ENCODE measurements at places on chromosomes 13 and 19. TPM values are rescaled to one million over a fixed set of nuclear protein-coding genes. Genes with fewer than 3 reads are reported as not detected.

Gene GZMM
- total RNA-seq = 76.3 TPM

Gene SIRT6
- total RNA-seq = 37.8 TPM

GRCh38 chr13:21065686-21066085 lies 4.3 kb upstream of the LATS2 start:
- H3K27me3 ChIP-seq = peaks cover 29% of the 10 kb centered on the region
- DNase-seq = peak; percentile 36
- H3K4me1 ChIP-seq = peaks cover 6% of the 10 kb centered on the region
- no peak overlapping the region for H3K4me3 ChIP-seq

DNA sequence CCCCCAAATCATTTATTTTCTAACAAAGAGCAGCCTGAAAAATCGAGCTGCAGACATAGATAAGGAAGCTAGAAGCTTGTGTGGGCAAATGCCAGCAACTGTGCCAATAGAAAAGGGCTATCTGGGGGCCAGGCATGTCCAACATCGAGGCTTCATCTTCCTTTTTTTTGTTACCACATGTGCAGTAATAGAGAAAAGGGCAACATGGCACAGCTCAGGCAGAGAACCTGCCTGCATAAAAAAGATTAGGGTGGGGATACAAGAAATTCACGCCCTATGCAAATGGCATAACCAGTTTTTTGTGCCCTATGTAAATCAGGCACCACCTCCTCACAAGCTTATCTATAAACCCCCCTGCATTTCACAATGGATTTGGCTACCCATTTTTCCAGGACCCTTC lies 60.4 kb upstream of the ABCC4 start:
- DNase-seq = no peak
- H3K27me3 ChIP-seq = no peaks in the 10 kb centered on the region

- no peaks in the 10 kb centered on the region for H3K27me3 ChIP-seq
- no peak for DNase-seq
- no peaks in the 10 kb centered on the region for H3K36me3 ChIP-seq
- H3K4me3 ChIP-seq = no peak overlapping the region
- H3K4me1 ChIP-seq = no peaks in the 10 kb centered on the region
- H3K27ac ChIP-seq = no peak overlapping the region
Measured at GRCh38 chr13:96449920-96450319, 360.0 kb downstream of the HS6ST3 start.
